ENCODE measurements at places on chromosomes 5 and 9. TPM values are rescaled to one million over a fixed set of nuclear protein-coding genes. Genes with fewer than 3 reads are reported as not detected.

- no peaks in the 10 kb centered on the region for H3K4me1 ChIP-seq
- H3K36me3 ChIP-seq = no peaks in the 10 kb centered on the region
- DNase-seq = no peak
Measured at GRCh38 chr9:8391132-8391531, 591.6 kb upstream of the DMAC1 start.

DNA sequence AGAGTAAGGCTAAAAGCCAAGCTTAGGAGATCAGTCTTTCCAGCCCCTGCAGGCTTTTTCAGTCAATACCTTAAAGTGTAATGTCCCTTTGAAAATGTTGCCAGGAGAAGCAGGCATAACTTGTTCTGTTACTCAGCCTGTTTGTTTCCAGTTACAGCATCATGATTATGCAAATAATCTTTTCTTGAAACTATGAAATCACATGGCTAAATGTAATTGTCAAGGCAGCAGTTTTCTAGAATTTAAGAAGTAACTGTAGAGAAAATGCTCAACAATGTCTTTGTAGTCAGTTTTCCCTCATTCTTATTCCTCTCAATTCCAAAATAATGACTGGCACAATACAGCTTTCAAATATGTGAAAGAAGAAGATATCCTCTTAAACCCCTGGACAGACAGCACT, 1.9 kb upstream of the GPR107 start:
- peaks cover 12% of the 10 kb centered on the region for H3K4me1 ChIP-seq
- no peak for DNase-seq
- H3K4me3 ChIP-seq = peak overlapping the region; percentile 66
- no peak overlapping the region for H3K27ac ChIP-seq
- H3K36me3 ChIP-seq = no peaks in the 10 kb centered on the region

DNA sequence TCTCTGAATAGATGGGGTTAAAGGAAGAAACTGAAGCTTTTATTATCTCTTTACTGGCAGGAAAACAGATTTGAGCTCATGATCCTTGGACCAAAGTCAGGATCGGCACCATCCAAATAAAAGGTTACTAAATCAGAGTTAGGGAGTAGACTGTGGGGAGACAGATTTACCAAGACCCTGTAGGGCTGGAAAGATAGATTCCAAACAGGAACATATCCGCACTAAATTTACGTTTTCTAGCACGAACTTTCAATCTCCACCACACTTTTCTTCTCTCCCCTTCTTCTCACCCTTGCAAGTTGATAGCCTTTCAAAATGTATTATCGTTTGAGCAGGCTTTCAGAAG, 120.0 kb upstream of the HMHB1 start:
- H3K4me3 ChIP-seq = no peak overlapping the region
- no peak overlapping the region for H3K27ac ChIP-seq
- DNase-seq = no peak
- peaks cover 9% of the 10 kb centered on the region for H3K36me3 ChIP-seq

- H3K27me3 ChIP-seq = peaks cover 2% of the 10 kb centered on the region
- no peaks in the 10 kb centered on the region for H3K36me3 ChIP-seq
- DNase-seq = no peak
- no peak overlapping the region for H3K4me3 ChIP-seq
- no peaks in the 10 kb centered on the region for H3K4me1 ChIP-seq
Measured at GRCh38 chr5:147391781-147392180, 118.1 kb downstream of the DPYSL3 start.

- no peak overlapping the region for H3K4me3 ChIP-seq
- no peaks in the 10 kb centered on the region for H3K36me3 ChIP-seq
- H3K27ac ChIP-seq = no peak overlapping the region
Measured at GRCh38 chr5:170316937-170317336, 19.4 kb upstream of the LCP2 start.

- peaks cover 11% of the 10 kb centered on the region for H3K36me3 ChIP-seq
- no peak overlapping the region for H3K27ac ChIP-seq
- H3K4me3 ChIP-seq = no peak overlapping the region
- H3K4me1 ChIP-seq = no peaks in the 10 kb centered on the region
- H3K27me3 ChIP-seq = no peaks in the 10 kb centered on the region
Measured at GRCh38 chr9:108664309-108665255, 191.2 kb downstream of the ACTL7B start.

The TCF7 gene
- 910 TPM for total RNA-seq

GRCh38 chr5:168295574-168296201, 4.2 kb downstream of the WWC1 start:
- H3K27ac ChIP-seq = no peak overlapping the region
- DNase-seq = no peak
- H3K36me3 ChIP-seq = no peaks in the 10 kb centered on the region
- H3K4me3 ChIP-seq = no peak overlapping the region

The GLRA1 gene
- total RNA-seq = not detected

The SLC46A2 gene
- not detected for total RNA-seq

- H3K27ac ChIP-seq = no peak overlapping the region
- H3K4me1 ChIP-seq = peaks cover 5% of the 10 kb centered on the region
- peaks cover 2% of the 10 kb centered on the region for H3K27me3 ChIP-seq
- no peaks in the 10 kb centered on the region for H3K36me3 ChIP-seq
- no peak overlapping the region for H3K4me3 ChIP-seq
Measured at GRCh38 chr9:107051392-107051791, 188.4 kb downstream of the ZNF462 start.

DNA sequence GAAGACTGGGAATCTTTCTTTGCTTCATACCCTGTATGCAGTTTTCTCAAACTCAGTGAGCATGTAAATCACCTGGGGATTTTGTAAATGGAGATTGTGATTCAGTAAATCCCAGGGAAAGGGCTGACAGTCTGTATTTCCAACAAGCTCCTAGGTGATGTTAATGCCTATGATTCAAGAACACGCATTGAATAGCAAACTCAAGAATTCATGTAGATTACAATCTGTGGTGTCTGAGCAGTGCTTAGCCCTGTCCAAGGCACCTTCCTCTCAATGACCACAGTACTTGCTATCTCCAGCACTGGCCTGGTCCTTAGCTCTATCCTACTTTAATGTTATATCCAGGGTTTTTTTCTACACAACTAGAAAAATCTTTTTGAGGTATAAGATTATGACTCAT, 721.4 kb upstream of the MEF2C start:
- no peak overlapping the region for H3K4me3 ChIP-seq
- H3K27ac ChIP-seq = no peak overlapping the region
- H3K36me3 ChIP-seq = no peaks in the 10 kb centered on the region
- no peaks in the 10 kb centered on the region for H3K27me3 ChIP-seq
- no peak for DNase-seq
- no peaks in the 10 kb centered on the region for H3K4me1 ChIP-seq

The RUSC2 gene
- total RNA-seq = 0.86 TPM

DNA sequence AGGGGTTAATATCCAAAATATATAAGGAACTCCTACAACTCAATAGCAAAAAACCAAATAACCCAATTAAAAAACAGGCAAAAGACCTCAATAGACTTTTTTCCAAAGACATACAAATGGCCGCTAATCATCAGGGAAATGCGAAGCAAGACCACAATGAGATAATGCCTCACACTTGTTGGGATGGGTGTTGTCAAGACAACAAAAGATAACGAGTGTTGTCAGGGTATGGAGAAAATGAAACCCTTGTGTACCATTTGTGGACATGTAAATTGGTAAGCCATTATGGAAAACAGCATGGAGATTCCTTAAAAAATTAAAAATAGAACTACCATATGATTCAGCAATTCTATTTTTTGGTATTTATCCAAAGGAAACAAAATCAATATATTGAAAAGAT, 620.2 kb downstream of the ACTL7B start:
- H3K4me1 ChIP-seq = no peaks in the 10 kb centered on the region
- no peaks in the 10 kb centered on the region for H3K27me3 ChIP-seq
- no peak overlapping the region for H3K4me3 ChIP-seq
- DNase-seq = no peak
- no peak overlapping the region for H3K27ac ChIP-seq
- H3K36me3 ChIP-seq = no peaks in the 10 kb centered on the region

The NR6A1 gene
- total RNA-seq = not detected

DNA sequence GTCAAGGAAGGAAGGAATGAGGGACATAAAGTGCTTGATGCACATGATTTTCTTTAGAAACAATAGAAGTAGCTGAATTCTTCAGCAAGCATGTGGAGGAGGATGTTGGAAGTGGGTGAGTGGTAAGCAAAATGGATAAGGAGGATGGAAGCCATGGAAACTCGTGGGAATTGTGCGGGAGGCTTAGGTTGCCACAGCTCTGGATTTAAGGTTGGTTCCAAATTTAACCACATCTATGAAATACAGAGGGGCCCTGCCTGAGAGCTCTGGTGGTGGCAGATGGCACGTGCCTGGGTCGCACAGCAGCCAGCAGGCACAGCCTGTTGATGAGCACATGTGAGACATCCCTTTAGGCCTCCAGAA, 284.7 kb downstream of the SMARCA2 start:
- no peak overlapping the region for H3K27ac ChIP-seq
- no peak overlapping the region for H3K4me3 ChIP-seq
- DNase-seq = no peak
- H3K36me3 ChIP-seq = no peaks in the 10 kb centered on the region

The PELO gene
- total RNA-seq = 7.4 TPM

The SIT1 gene
- 24.2 TPM for total RNA-seq

DNA sequence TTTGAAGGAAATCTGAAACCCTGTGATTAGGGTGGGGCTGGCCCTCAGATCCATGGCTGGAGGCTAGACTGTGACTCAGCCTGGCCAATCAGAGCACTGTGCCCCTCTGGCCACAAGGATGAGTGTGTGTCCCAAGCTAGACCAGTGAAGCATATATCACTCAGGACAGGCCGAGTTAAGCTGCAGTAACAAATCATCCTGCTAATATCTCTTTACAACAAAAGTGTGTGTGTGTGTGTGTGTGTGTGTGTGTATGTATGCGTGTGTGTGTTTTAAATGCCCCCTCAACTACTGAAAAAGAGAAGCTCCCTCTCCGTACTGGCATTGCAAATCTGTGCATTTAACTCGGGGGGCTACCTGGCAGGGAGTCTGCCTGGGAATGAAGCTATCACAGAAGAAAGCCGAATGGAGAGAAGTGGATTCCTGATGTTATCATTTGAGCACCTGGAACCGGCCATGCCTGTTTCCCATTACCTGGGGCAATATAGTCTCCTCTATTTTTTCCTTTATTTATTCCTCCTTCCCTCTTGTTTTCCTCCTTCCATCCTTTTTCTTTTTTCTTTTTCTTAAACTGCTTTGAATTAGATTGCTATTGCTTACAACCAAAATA, 25.6 kb downstream of the STC2 start:
- peaks cover 32% of the 10 kb centered on the region for H3K27me3 ChIP-seq
- H3K4me1 ChIP-seq = no peaks in the 10 kb centered on the region
- H3K27ac ChIP-seq = no peak overlapping the region
- H3K4me3 ChIP-seq = no peak overlapping the region
- DNase-seq = no peak

The SARDH gene
- total RNA-seq = 8.7 TPM

The SHISAL2B gene
- not detected for total RNA-seq

- peaks cover 7% of the 10 kb centered on the region for H3K27me3 ChIP-seq
- H3K4me1 ChIP-seq = peaks cover 8% of the 10 kb centered on the region
- peak overlapping the region; percentile 97 for H3K4me3 ChIP-seq
- H3K36me3 ChIP-seq = no peaks in the 10 kb centered on the region
- no peak for DNase-seq
Measured at GRCh38 chr5:72817076-72817481, 618 bp downstream of the TNPO1 start.

The PCDHAC2 gene
- total RNA-seq = not detected

Measured in naive thymus-derived CD8-positive, alpha-beta T cell (primary cell).